Activated CD4-positive, alpha-beta T cell treated with anti-CD3 and anti-CD28 coated beads for 4 hours (primary cell): ENCODE measurements at places on chromosomes 5 and 9.
A peak's percentile ranks its signal among the peaks of the same experiment; 100 is the strongest.

DNA sequence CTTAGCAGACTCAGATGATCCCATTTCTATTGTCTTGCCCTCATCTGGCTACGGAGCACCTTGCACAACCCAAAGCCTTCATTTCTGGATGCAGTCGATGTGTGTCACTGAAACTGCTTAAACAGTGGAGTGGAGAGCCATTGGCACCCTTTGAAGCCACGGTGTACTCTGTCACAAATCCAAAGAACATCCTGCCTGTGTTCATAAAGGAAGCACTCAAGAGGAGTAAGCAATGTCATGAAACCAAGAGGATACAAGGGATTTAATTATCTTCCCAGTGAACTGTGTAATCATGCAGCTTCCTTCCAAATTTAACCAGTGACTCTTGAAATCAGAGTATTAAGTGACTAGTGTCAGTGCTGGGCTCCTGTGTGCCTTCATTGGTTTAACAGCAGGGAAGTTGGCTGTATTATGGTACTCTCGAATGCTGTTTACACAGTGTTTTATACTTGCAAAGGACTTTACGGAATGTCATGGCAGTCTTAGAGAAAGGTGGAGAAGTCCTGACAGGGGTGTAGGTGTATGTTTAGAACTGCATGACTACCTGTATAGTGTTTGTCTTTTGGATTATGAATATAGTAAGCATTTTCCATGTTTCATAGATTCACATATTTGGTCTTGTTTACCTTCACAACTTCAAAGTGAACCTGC, 41.9 kb downstream of the CD180 start:
- DNase-seq = no peak

- DNase-seq = no peak
These were observed 25.3 kb downstream of the LRRTM2 start for GRCh38 chr5:138849882-138850281.

DNA sequence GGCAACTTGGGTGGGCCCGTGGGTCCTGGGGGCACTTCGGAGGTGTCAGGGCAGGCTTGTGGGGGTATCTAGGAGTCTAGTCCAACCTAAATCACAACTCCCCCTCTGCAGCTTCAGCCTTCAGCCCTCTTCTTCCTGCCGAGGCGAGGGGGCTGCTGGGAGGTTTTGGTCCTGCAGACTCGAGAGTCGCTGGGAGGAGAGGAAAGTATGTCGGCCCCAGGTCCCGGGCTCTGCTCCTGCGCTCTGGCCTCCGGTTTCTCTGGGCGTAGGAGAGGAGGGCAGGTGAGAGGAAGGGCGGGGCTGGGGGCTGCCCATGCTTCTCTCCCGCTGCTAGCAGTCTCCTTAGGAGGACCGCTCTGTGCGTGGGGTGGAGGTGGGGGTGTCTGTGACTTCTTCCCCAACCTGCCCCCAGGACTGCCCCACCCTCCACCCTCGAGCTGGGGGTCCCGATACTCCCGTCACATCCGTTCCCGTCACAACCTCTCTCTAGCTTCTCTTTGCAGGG, 139.8 kb upstream of the COL5A1 start:
- DNase-seq = no peak

DNA sequence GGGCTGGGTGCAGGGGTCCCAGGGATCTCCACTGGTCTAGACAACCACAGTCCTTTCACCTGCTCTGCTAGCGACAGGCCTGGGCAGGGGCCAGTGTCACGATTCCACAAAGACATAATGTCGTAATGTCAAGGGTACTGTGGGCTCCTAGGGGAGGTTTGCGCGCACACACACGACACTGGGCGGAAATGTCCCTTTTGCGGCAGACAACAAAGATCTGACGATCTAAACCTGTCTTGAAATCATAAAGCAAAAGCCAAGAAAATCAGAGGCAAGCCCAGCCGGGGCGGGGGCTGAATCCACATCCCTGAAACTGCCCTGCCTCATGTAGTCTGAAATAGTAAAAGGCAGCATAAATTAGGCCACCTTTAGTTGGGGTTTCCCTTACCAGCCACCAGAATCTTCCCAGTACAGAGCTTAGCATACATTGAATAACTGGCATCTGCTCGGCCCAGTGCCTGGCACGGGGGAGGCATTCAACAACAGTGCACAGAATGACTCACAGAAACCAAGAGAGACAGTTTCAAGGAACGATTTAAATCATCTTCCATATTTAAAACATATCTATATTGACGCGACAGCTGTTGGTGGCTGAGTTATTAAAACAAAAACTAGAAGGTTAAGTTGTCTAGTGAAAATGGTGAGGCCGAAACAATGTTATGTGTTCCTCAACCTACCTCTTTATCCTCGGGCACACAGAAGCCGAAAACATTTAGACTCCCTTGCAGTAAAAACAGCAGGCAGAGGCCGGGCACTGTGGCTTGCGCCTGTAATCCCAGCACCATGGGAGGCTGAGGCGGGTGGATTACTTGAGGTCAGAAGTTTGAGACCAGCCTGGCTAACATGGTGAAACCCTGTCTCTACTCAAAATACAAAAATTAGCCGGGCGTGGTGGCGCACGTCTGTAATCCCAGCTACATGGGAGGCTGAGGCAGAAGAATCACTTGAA, 151.0 kb downstream of the MYO10 start:
- DNase-seq = no peak

DNA sequence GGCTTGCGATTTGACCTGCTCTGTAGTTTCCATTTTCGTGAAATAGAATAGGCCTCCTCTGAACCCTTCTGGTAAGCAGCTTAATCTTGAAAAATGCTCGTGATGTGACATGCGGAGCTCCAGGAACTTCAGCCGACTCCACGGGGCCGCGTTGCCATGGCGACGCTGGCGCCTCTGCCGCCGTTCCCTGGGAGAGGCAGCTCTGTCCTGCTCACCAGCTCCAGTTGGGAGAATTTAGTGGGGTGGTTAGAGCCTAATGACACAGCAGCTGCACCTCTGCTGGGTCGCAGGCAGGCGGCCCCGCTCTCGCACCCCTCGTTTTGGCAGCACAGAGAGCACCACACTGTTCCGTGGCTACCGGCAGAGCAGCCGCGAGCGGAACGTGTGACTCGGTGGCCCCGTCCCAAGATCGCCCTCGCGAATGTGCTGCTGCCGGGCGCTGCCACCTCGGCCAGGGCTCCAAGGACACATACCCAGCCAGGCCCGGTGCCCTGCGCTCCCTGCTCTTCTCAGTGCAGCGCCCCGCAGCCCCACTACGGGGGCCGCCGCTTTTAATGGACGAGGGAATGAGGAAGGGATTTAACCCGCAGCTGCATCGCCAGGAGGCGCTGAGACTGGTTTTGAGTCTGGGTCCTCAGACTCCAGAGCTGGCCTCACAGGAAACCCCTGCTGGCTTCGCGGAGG, 131.2 kb upstream of the LMX1B start:
- DNase-seq = no peak

GRCh38 chr5:10726913-10727517, 34.0 kb downstream of the DAP start:
- peak; percentile 14 for DNase-seq

GRCh38 chr9:115142517-115143270, 24.7 kb upstream of the TNC start:
- DNase-seq = no peak

GRCh38 chr9:16257604-16258003, 612.9 kb downstream of the BNC2 start:
- no peak for DNase-seq

DNA sequence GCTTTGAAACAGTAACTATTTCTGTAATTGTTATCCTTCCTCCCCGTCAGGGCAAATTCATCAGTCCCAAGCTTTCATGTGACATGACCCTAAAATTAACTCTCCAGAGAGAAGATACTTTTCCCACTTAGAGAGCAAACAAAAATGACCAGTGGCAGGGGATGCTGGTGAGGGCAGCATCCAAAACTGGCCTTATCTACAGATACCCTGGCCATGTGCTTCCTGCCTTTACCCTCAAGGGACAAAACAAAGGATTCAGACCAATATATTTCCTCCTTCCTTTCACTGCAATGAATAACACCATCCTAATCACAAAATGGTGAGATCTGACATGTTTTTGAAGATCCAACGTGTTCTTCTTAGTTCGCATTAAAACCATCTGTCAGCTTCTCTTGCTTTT, 267.2 kb downstream of the MAN2A1 start:
- DNase-seq = no peak

- DNase-seq = no peak
These were observed 11.5 kb downstream of the NFIB start for GRCh38 chr9:14302405-14302804.

DNA sequence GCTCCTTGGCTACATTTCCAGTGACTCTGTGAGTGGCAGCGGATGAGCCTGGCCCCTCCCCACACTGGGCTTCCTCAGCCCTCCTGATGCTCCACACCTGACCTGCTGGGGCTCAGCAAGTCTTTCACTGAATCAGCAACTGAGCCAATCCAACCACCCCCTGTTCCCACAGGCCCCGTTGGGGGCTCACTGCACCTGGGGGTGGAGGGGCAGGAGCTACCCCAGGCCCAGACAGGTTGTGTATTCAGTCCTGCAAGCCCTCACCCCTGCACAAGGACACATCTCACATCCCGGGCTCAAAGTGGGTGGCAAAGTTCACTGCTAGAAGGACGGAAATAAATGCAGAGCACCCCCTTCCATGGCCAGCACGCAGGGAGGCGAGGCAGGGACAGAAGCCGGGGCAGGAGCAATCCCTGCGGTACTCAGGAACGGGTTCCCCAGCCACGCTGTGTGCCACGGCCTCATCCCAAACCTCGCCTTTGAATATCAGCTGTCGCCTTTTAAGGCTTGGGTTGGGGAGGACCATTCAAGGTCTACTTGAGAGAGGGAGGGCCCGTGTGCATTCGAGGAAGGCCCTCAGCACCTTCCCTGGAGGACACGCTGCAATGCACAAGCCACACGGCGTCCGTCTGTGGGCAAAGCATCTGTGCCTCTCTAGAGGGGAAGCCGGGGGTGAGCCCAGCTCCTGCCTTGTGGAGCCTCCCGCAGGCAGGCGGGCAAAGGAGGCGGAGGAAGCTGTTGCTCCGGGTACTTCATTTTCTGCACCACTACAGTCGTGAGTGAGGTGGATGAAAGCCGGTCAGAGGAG, 75.0 kb upstream of the SARDH start:
- DNase-seq = no peak

- DNase-seq = no peak
These were observed 16.9 kb upstream of the CPLX2 start for GRCh38 chr5:175854231-175855040.

DNA sequence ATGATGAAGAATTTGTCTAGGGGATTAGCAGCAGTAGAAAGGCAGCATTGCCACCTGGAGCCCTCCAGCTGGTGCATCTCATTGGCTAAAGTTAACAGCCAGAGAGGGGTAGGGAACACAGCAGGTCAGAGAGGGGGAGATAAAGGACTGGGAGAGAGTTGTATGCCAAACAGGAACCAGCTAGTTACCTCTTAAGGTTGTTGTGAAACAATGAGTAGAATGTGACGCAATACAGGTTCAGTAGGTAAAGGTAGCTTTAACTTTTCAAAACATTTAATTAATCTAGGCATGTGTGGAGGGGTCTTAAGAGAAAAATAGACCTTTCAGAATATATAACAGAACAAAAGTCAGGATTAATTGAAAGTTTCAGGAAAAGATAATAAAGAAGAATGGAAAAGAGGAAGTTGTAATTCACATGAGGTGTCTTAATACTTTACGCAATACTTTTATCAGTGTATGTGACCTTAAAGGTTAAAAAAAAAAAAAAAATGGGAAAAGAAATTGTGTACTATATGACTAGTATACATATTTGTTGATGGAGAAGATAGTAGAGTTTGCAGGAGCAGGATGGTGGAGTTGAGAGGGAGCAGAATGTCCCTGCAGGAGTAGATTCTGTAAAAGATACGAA, 14.3 kb downstream of the FBXO38 start:
- DNase-seq = no peak

- no peak for DNase-seq
These were observed 16.8 kb downstream of the GNAQ start for GRCh38 chr9:78014776-78015175.

DNA sequence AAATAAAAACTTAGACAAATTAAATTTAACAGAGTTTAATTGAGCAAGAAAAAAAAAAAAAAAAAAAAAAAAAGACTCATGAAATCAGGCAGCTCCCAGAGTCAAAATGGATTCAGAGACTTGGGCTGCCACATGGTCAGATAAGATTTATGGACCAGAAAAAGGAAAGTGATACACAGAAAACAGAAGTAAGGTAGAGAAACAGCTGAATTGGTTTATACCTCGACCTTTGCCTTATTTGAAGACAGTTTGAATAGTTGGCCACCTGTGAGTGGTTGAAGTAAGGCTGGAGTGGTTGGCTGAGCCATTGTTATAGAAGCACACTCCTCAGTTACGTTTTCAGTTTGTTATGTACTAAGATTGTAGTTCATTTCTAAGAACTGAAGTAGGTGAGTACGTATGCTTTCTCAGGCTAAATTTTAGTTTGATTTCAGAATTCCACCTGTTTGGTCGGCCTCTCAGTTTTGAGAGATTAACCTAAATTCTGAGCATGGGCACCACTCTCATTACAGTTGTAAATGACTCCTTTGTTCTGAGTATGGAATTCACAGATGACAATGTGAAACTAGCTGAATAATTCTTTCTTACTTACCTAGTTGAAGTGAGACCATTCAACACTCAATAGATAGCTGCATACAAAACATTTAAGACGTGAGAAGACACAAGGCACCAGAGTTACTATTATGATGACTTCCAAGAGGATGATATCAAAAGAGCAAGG, 149.0 kb downstream of the AOPEP start:
- no peak for DNase-seq

GRCh38 chr5:16619136-16619535, 2.3 kb upstream of the RETREG1 start:
- no peak for DNase-seq

GRCh38 chr5:111937094-111937493, 180.1 kb upstream of the NREP start:
- no peak for DNase-seq

DNA sequence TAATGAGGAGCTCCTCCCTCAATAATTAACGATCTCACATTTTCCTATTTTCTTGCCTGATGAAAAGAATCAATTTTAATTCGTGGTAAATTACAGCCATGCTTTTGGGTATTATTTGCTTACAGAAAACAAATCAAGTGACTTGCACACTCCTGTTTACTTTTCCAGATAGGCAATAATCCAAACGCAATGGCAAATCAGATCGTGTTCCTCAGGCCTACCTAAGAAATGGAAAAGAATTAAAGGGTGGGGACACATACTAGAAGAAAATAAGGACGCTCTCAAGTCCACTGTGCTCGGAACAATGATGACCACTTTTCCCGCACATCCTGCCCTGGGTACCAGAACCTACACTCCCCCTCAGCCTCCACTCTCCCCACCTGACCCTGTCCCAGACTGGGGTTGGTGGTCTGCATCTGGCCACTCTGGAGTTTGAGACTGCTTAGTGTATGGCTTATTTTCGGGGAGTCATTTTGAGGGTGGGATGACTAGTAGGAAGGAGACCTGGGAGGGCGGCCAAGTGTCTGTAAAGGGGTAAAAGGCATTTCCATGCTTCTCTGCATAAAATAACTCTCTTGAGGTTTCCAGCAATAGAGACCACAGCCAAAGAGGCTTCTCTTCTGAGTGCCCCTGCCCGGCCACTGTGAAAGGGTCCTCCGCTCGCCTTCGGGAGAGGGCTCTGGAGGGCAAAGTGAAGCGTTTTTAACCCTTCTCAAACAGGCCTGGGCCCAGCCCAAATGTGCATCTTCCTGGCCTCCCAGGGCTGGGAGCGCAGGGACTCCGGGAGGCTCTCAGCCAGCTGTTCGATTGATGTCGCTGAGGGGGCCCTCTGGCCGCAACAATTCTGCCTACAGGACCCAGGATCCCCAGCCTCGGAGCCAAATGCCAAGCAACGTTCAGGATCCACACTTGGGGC, 4.5 kb upstream of the OTP start:
- DNase-seq = no peak

GRCh38 chr5:150762211-150762610, 3.4 kb upstream of the DCTN4 start:
- DNase-seq = no peak
